NCI-H1417 treated with DMSO at 0.1 percent for 48 hours (cell line): ENCODE measurements at places on chromosomes 6 and 20.

DNA sequence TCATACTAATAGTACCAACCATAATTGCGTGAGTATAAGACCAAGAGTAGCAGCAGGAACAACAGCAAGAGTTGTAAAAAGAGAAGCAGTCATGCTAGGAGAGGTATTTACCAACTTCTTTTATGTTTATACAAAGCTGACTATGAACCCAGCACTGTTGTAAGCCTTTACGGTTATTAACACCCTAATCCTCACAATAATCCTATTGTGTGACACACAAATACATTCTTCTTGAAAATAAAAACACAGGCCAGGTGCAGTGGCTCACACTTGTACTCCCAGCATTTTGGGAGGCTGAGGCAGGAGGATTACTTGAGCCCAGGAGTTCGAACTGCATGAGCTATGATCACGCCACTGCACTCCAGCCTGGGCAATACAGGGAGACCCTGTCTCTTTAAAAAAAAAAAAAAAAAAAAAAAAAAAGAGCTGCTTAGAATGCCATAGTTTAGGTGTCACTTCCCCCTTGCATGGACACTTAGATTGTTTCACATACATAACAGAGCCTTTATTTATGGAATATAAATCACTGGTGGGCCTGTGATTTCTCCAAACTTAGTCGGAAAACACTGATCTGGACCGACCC, 20.2 kb downstream of the HCK start:
- DNase-seq, result no peak

GRCh38 chr6:170365593-170365992, 59.0 kb downstream of the FAM120B start:
- no peak for DNase-seq

GRCh38 chr6:131001111-131001736, 61.8 kb downstream of the EPB41L2 start:
- no peak for DNase-seq

- no peak for DNase-seq
Measured at GRCh38 chr20:43458422-43458924, 777 bp downstream of the SRSF6 start.

DNA sequence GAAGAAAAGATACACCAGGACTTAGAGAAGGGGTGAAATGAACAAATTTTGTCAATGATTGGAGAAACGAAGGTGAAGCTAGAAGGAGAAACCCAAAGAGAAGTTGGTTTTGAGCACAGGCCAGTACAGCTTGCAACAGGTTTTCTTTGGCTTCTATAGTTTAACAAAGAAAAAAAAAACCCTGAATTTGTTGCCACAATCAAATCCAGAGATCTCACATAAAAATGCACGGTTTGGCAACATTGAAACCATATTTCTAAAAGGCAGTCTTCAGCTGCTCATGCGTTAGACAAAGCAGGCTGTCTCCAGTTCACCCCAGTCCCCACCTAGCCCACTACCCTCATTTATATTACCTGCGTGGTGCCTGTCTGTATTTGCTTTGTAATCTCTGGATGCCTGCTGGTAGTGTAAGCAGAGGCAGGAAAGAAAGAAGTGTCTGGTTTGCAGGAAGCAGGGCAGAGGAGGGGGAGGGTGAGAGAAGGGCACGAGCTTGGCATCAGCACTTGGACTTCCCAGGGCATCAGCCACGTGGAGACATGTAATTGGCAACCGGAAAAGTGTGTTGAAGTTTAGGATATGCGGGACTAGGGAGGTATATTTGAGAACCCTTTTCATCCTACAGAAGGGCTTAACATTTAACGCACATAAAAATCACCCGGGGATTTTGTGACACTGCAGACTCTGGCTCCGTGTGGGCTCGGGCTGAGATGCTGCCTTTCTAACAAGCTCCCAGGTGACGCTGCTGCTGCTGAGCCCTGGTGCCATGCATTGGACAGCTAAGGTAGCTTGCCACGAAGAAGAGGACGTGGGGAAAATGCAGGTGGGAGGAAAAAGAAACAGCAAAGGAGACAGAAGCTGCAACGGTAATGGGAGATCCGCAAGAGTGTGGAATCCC, 14.4 kb downstream of the PFDN4 start:
- peak; percentile 60 for DNase-seq

- no peak for DNase-seq
Measured at GRCh38 chr20:36644706-36645095, 1.3 kb downstream of the SLA2 start.

GRCh38 chr6:13024616-13025015, 303.7 kb downstream of the TBC1D7 start:
- DNase-seq, result no peak

- DNase-seq, result no peak
Measured at GRCh38 chr6:112416866-112417265, 69.7 kb downstream of the RFPL4B start.

- no peak for DNase-seq
Measured at GRCh38 chr6:158003910-158004700, 22.4 kb downstream of the SYNJ2 start.
